ENCODE measurements at places on chromosomes 7 and 10.

DNA sequence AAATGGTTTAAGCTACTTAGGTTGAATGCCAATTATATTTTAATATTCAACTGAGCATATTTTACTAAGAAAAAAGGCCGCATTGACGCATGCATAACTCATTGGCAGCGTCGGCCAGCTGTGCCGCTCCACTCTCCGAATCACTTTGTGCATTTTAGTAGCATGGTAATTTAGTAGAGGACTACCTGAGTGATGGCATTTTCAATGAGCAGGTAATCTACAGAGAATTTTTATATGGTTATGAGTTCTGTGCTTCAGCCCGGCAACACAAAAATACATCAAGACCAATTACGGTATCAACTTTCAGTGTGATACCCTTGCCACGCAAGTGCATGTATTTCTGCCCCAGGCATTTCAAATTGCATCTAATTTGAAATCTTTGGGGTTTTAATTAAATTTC is 247.2 kb downstream of the EBF3 start:
- no peak for DNase-seq

- DNase-seq: no peak
These were observed 203.6 kb upstream of the PRSS58 start for GRCh38 chr7:142461437-142461836.

- DNase-seq: no peak
These were observed 165.0 kb upstream of the HDAC9 start for GRCh38 chr7:18330548-18330947.

DNA sequence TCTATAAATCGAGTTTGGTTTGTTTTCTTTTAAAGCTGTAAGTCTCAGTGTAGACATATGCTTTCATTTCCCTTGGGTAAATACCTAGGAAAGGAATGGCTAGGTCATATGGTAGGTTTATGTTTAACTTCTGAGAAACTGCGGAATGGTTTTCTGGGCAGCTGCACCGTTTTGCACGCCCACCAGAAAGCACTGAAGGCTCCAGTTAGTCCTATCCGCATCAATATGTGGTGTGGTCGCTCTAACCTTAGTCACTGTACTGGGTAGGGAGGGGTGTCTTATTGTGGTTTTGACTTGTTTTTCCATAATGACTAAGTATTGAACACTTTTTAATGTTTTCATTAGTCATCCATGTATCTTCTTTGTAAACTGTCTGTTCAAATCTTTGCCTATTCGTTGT is 279.5 kb upstream of the AKR1E2 start:
- peak; percentile 14 for DNase-seq

DNA sequence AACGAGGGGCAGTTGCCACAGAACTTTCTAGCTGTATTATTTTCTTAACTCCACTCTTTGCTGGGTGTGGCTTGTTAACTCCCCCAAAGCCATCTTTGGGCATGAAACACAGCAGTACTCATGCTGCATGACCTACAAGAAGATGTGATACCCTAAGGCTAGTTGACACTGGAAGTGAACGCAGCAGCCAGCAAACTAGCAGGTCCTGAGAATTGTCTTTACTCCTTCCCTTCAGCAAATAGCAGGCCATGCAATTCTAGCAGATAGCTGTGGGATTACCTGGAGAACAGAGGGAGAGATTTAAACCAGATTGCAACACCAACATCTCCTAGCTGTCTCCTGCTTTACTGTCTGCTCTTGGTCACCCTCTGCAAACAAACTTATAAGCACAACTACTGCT is 688.0 kb upstream of the ZWINT start:
- DNase-seq: no peak

- DNase-seq: no peak
These were observed 108.6 kb downstream of the LRRC4 start for GRCh38 chr7:127922656-127923055.

GRCh38 chr7:17057143-17057509 is 175.3 kb upstream of the AGR3 start:
- no peak for DNase-seq

DNA sequence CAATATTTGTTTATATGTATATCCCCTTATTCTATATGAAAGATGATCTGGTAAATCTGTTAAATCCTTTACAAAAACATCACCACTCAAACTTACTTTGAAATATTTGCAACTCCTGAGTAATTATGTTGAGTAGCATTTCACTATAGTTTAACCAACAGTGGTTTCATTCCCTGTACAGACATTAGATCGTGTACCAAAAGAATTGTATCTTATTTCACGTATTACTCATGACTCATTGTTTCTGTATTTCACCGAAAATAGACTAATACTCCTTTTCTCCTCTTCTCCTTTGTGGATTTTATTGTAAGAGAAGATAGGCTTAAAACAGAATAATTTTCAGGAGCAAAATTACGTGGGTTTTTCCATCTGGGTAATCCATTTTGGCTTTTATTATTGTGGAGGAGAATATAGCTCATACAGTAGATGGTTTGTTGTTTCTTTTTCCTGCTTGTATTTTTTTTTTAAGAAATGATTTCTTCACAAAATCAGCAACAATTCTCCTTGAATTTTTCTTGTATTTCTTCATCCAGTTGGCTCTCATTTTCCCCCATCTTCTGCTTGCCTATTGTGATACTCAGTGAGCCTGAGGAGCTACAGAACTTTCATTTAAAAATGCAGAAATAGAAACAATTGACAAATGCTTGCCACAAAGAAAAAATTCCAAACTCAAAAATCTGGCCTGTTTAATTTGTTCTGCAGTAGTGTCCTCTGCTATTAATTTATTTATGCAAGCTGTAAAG is 90.6 kb upstream of the OIT3 start:
- no peak for DNase-seq

GRCh38 chr10:48740988-48741387 is 56.3 kb downstream of the WDFY4 start:
- no peak for DNase-seq

GRCh38 chr10:51487576-51487975 is 211.8 kb downstream of the CSTF2T start:
- no peak for DNase-seq

DNA sequence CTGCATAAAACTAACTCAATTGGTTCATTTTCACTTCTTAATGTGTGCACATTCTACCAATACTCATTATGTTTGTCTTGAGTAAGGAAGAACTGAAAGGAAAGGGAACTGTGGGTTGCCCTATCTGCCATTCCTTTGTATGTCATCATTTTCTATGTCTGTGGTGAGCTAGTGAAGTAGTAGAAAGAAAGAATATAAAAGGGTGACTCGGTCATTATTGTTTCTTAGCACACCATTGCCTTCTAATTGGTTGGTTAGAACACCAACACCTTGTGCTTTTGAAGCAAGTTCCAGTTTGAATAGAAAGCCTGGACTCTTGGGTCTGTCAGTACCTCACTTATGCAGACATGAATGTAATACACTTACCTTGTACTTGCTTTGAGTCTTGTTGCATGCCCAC is 64.3 kb upstream of the MDFIC start:
- DNase-seq: no peak

DNA sequence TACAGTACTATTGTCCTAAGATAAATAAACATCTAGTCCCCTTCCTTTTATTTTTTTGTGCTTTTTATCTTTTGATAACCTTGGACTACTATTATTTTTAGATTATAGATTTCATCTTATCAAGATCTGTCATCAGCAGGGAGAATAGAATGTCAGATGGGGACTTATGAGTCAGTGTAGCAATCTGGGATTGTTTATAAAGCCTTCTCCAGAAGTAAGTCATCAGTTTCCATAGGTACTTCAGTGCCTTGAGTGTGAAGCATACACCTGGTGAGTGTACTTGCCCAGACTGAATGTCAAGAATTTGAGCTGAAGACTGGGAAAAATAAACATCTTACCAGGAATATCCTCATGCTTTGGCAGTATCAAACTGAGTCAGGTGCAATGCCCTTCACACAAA is 2.1 kb downstream of the CASD1 start:
- DNase-seq: no peak

DNA sequence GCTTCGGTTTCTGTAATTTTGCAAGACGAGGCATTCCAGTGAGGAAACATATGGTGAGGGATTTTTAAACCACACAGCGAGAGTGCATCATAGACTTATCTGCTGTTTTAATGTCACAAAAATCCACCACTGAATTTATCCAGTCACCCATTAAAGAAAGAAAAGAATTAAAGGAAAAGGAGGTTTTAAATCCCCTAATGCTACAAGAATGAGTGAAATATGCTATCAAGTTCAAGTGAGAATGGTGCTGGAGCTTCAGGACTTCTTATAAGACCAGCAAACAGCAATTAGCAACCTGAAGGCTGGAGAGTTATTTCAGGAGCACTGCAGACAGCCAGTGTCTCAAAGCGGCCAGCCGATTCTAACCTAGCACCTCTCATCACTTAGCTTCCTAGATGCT is 439.1 kb upstream of the MGMT start:
- DNase-seq: no peak

DNA sequence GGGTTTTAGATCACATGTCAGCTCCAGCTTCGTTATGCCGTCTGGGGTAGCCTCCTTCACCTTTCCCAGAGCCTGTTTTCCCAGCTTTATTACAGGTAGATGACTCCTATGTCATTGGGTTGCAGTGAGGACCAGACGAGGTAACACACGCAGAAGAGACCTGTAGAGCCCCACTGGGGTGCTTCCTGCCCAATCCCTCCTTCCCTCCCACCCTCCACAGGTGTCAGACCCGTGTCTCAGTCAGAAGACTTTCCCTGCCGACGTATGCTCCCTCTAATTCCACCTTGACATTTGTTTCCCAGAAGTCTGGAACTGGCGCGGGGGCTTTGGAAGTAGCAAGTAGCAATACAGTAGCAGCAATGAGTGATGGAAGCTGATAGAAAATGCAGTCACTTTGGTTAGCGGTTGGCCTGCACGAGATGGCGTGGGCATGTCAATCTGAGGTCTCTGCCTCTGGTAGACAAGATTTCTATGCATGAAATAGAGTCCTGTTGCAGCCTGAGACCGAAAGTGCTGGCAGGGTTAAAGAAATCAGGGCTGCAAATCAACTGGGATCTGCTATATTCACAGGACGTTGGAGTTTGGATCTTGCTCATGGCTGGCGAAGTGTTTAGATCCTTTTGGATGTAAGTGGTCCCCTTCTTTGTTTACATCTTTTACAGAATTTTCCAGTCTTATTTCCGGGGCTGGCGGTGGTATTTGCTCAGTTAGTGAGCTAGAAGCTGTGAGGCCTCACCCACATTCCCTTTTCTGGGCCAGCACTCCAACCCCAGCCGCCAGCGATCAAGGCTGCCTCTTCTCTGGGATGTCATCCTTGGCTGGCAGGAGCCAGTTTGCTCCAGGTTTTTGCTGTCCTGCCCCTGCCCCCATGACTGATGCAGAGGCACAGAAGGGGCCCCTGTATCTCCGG is 78.3 kb upstream of the KMT2C start:
- DNase-seq: no peak

DNA sequence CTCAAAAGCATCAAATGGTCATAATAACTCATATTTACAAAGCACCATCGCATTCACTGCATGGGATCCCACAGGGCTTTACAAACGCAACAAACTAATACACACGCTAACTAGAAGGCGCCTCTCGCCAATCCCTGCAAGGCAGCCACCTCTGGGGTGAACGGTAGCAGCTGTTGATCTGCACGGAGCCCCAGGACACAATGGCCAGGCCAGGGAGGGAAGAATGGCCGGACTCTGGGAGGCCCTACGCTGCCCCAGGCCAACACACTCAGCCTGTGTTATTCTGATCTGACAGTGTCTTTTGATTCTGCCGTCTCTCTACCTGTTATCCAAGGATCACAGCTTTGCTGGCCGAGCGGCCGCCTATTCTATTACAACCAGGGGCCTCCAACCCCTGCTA is 41.8 kb downstream of the HABP2 start:
- DNase-seq: no peak

DNA sequence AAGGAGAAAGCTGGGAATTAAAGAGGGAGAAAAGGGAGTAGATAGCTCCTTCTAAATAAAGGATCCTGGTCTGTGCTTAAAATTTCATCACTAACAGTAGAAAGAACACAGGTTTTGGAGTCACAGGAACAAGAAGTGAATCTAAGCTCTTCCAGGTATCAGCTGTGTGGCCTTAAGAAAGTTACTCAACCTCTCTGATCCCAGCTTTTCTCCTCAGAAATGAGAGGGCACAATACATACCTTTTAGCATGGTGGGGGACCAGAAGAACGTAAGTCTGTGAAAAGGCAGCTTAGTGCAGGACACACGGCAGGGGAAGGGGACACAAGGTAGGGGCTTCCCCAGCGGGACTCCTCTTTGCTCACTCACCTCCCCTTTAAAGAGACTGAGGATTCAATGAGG is 13.4 kb downstream of the GFRA1 start:
- no peak for DNase-seq

DNA sequence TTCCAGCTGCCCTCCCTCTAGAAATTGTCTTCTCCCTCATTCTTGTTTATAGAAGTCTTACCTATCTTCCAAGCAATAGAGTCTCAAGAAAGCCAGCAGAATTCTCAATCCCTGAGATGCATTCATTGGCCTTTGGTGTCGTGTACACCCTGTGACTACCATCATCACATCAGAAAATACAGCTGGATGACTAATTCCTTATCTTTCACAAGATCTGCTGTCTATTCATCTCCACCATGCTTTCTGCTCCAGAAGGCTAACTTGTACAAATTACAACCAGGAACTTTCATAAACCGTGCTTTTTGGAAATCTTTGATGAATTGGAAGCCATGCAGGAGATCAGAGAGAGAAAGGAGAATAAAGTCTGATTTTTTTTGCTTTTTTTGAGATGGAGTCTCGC is 1062.9 kb upstream of the GHITM start:
- DNase-seq: no peak

DNA sequence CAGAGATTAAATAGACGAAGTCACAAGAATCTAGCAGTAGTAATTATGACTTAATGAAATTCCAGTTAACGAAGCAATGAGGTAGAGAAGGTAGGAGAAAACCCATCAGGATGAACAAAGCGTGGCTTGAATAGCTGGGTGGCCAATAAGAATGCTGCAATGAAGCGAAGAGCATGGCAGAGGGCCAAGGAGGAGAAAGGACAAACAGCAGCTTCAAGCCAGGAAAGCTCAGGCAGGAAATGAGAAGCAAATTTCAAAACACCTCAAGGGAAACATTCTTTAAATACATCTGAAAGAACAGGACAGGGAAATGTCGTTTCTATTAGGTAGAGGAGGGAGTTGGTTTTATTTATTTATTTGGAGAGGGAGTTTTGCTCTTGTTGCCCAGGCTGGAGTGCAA is 122.5 kb downstream of the KIAA1217 start:
- no peak for DNase-seq

DNA sequence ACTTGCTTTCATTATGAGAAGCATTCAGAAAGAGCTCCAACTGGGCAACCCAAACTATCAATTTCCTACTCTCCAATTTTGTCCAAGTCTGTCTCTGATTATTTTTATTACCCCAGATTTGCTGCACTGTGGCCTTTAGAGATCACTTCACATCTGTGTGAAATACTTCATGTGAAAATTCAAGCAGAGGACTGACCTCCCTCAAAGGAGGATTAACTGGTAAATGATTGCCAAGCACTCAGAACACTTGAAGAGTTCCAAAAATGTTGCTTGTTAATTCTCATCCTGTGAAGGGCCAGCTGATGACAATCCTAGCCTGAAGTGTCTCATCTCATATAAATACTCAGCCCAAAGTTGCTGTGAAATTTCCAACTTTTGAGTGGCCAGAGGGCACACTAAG is 182.8 kb upstream of the DGKB start:
- no peak for DNase-seq

Data from stimulated activated CD8-positive, alpha-beta memory T cell treated with anti-CD3 and anti-CD28 coated beads, Interleukin-4, amount 100 ng/mL, for 24 hours (primary cell).